M059J (cell line): ENCODE measurements at places on chromosomes 2 and 18.

DNA sequence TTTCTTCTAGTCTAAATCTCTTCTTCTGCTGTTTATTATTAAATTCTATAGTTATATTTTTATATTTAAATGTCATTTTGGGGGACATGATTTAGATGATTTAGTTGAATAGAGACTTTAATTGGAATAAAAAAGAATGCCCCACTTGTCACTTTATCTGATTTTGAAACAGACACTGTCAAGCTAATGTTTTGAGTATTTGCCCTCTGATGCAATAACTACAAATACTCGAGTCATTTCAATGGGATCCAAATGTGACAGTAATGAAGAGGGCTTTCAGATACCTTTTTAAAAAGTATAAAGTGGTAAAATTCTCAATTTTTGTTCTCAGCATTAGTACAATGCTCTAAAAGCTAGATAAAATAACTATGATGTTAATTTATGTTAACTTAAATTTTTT lies 257.3 kb upstream of the SESTD1 start:
- no peak for DNase-seq

- DNase-seq: no peak
These were observed 89.1 kb downstream of the SCN2A start for GRCh38 chr2:165328272-165328671.

DNA sequence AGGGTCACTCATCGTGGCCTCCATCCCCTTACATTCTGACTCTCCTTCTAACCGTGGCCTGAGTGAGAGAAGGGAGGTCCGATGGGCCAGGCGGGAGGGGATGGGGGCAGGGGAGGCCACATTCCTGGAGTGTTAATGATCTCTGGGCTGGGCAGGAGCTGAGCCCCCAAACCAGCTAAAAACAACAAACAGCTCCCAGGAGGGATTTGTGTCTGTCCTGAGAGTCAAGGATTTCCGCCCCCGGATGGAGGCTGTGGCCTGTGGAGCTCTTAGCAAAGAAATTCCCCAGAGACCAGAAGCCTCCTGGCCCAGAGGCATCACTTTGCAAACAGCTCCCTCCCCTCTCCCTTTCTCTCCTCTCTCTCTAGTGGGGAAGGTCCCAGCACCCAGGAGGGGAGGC lies 23.5 kb downstream of the EMX1 start:
- no peak for DNase-seq

- DNase-seq: no peak
These were observed 20.0 kb downstream of the SLC66A2 start for GRCh38 chr18:79931475-79931874.

DNA sequence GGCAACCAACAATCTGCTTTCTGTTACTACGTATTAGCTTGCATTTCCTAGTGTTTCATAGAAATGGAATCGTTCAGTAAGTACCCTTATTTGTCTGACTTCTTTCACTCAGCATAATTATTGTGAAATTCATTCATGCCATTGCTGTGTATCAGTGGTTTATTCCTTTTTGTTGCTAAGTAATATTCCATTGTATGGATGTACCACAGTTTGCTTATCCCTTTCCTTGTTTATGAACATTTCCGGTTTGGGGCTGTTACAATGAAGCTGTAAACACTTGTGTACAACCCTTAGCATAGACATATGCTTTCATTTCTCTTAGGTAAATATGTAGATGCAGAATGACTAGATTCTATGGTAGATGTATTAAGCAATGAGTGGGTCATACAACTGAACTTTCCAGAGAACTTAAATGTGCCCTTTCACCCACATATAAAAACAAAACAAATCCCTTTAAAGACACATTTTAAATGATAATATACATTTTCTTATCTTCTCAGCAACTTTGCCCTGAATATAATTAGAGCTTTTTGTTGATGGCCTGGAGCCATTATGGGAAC lies 21.9 kb downstream of the FER1L5 start:
- DNase-seq: no peak
